ENCODE measurements at places on chromosomes 7 and 10.

DNA sequence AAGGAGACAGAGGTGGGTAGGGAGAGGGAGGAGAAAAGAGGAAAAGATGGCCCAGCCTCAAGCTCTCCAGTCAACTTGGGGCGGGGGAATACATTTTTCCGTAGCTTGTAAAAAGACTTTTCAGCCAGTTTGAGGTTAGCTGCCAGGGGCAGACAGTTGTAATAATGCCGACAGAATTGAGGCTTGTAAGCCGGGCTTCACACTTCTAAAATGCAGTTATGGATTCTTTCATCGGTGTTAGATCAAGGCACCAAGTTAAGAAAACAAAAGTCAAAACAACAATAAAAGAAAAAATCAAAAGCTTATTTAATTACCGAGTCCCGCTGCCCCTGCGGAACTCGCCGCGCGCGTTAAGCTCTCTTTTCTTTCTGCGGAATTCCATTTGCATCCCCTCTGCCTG is 448 bp upstream of the EVX1 start:
- no peak for DNase-seq

GRCh38 chr10:98033515-98033914 is 3.1 kb upstream of the CRTAC1 start:
- DNase-seq = no peak

- DNase-seq = no peak
Observed at GRCh38 chr7:66504131-66504530, 124.5 kb upstream of the KCTD7 start.

DNA sequence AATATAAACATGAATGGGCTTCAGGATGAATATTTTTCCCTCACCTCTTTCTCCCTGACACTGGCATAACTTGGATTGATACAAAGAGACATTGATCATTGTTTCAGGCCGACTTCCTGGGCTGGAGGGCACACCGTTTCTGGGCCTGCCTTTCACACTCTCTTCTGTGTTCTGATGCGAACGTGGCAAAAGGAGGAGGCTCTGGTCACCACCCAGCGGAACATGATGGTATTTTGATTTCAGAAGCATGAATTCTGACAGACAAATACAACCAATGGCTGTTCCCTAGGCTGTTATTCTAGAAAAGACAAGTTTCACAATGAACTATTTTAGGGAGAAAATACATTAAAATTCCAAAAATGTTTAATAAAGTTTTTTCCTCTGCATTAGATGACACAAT is 534.5 kb upstream of the MKI67 start:
- DNase-seq = no peak

GRCh38 chr7:25672496-25672895 is 444.2 kb upstream of the NPVF start:
- DNase-seq = no peak

- DNase-seq = no peak
Observed at GRCh38 chr10:98172073-98172472, 37.6 kb downstream of the R3HCC1L start.

GRCh38 chr10:25178411-25178810 is 3.6 kb downstream of the GPR158 start:
- DNase-seq = no peak

- no peak for DNase-seq
Observed at GRCh38 chr7:115096262-115096661, 174.4 kb downstream of the MDFIC start.

- DNase-seq = no peak
Observed at GRCh38 chr7:66060796-66061195, 14.8 kb upstream of the ASL start.

- no peak for DNase-seq
Observed at GRCh38 chr7:37540917-37541316, 92.3 kb upstream of the ELMO1 start.

GRCh38 chr10:102280397-102281101 is 35.2 kb downstream of the GBF1 start:
- DNase-seq = no peak

- no peak for DNase-seq
Observed at GRCh38 chr10:100980311-100980710, 7.0 kb downstream of the MRPL43 start.

GRCh38 chr10:45003432-45004000 is 2.8 kb downstream of the ZNF22 start:
- no peak for DNase-seq

GRCh38 chr7:47743965-47744591 is 162.2 kb upstream of the TNS3 start:
- no peak for DNase-seq

DNA sequence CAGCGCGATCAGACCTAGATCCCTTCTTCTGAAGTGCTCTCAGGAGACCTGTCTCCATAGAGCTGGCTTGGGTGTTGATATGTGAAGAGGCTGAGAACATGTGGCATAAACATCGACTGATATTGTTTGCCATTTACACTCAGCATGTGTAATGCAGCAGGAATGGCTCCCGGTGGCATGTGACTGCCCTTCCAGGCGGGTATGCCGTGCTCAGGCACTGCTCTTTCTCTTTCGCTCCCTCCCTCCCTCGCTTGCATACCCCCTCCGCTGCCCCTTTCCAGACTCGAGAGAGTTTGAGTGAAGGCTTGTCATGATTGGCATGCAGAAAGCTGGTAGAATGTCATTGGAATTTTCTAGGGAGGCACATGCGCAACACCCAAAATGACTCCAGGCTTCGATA is 107.3 kb upstream of the PDCD4 start:
- no peak for DNase-seq

DNA sequence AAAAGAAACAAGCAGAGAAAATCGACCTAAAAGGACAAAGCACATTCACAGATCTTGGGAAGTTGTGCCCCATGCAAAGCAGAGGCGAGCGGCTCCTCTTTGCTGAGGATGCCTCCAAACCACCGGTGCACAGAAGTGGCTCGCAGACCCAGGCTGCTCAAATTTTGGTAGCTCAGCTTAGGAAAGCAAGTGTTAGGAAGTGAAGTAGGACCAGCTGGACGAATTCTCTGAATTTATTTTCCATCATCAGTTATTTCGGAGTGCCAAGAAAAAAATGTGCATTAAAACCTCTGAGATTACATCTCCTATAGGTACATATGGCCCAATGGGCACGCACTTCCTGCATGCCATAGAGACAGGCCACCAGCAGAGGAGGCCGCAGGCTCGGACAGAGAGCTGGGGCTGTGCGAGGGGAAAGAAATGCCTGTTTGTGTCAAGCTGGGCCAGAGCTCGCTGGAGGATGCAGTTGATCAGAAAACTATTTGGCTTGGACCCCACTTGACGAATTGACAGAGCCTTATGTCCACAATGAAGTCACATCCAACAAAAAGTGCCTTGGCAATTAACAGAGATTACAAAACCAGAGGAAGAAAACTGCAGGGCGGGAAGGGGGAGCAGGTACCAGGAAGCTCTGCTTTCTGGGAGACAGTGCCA is 122.3 kb upstream of the LYZL2 start:
- DNase-seq = no peak

DNA sequence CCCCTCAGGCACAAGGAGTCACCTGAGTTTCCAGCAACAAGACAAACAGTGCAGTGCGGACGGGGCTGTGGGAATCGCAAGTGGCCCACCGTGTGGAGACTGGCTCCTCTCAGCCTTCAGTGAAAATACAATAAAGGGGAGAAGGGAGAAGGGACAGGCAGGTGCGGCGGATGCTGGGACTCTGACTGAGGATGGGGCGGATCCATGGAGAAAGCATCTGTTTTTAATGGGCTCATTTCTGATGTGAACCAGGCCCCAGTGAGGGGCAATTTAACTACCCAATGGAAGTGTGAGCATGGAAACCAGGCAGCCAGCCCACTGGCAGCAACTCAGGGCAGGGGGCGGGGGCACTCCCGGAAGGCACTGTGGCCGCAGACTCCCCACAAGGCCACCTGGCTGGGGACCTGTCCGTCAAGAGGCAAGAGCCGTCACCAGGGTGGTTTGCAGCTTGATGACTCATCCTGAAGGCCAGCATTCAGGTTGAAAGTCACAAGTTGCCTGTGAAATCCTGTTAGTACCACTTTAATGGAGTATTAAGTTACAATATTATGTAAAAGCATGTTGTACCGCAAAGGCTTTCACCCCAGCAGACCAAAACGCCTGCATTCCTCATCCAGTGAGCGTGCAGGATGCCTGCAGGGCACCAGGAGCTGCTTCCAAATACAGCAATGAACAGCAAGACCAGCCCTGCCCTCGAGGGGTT is 476.4 kb downstream of the PTPRN2 start:
- DNase-seq = peak; percentile 98

DNA sequence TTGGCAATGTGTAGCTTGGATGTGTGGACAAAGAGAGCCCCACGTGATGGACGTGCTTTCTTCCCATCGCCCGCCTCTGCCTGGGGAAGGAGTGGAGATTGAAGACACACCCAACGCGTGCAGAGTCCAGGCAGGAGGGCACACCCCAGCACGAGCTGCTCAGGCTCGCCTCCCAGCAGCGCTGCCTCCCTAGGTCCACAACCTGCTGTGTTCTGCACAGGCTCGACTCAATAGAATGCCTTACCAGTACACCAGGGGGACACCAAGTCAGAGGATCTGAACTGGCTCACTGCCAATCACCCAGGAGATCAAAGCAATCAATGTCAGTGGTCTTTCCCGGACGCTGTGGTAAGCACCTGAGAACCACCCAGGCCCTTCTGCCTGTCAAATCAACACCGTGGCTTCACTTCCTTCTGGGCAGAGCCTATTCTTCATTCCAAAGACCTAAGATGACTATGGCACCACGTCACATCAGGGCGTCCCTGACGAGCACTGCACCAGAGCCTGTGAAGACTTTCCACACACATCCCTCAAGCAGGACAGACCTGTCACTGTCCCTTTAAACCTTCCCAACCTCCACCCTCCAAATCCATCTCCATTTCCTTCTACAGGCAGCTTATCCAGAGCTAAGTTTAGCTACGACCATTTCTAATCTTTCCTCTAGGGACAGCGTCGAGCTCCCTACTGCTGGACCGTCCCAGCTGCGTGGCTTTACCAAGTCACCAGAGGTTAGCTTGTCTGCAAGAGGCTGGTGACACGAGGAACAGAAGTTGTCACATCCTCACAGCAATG is 72.3 kb downstream of the AMZ1 start:
- DNase-seq = peak; percentile 33

GRCh38 chr7:304574-305409 is 14.8 kb downstream of the FOXL3 start:
- no peak for DNase-seq

DNA sequence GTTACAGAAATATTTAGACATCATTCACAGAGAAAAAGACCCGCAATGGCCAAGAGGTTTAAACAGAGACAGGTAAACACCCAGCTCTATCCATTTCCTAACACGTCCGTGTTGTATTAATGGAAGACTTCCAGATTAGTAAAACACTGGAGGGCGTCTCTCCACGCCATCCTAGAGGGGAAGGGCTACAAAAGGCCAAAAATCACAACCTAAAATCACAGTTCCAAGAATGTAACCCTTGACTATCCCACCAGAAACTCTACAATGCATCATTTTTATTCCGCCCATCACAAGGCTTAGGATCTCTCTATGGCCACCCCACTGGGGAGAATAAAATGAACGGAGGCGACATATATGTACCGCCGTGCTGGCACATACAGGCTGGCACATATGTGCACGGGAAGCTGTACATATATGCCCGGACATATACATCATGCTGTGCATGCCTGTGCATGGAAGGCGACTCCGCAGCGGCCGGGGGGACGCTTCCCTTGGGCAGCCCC is 734 bp downstream of the PCLO start:
- peak; percentile 31 for DNase-seq

DNA sequence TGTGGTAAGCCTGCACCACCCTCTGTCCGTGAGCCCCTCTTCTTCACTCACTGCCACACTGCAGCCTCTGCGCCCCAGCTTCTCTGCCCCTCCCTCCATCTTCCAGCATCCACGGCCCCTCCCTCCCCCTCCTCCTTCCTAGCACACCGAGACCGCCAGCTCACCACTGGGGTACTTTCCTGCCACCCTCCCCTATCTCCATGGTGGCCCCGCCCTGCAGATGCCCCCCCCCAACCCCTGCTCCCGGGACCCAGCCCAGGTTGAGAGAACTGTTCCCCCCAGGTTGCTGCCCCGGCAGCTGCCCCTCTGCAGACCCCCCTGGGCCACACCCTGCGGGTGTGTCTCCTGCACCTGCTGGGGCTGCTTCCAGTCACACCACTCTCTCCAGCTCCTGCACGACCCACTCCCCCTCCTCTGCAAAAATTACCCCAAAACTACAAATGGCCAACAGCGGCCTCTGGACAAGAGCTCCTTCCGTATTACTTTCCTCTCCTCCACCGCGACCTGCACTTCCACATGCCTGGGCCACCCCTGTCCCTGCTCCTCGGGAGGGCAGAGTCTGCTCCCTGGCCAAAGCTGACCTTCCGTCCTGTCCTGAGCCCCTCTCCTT is 209.2 kb upstream of the PPP2R2D start:
- DNase-seq = no peak

- no peak for DNase-seq
Observed at GRCh38 chr7:44977304-44977958, 1.4 kb downstream of the MYO1G start.

DNA sequence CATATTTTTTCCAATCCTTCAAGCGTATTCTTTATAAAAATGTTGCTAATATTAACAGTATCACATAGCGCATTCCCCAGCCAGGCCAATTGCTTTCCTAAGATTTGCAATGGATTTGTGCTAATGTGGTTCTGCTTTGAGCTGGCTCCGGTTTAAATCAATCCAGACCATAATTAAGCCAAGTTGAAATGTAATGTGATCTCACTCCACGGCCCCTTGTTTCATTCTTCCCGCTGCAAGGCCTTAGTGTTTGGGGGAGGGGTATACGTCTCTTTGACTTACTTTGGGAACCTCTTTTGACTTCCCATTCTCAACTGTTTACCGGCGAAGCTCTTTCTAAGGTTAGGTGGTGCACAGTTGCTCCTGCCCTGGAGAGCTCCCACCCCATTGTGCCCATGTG is 86.4 kb downstream of the PRPF18 start:
- no peak for DNase-seq

- DNase-seq = no peak
Observed at GRCh38 chr7:151061213-151062110, 2.1 kb downstream of the SLC4A2 start.

- no peak for DNase-seq
Observed at GRCh38 chr10:126373147-126373546, 15.1 kb downstream of the ADAM12 start.

DNA sequence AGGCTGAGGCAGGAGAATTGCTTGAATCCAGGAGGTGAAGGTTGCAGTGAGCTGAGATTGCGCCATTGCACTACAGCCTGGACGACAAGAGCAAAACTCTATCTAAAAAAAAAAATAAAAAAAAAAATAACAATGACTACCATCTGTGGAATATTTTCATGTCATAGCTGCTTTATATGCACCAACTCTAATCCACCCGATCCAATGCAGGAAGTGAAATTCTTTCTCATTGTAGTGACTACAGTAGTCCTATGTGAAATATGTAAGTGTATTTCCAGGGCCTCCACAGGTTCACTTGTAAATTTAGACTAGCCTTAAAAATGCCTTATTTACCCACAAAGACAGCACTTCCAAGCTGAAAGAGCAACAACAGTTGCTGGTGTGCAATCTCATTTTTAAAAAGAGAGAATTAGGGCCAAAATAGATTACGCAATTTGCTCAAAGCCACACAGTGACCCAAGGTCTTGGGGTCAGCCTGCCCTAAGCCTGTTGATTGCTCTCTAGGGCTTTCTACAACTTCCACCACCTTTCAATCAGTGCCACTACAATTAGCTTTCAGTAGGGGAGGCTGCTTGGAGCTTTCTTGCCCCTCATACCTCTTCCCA is 25.8 kb upstream of the EGFR start:
- no peak for DNase-seq

All from NCI-H748 treated with DMSO at 0.1 percent for 48 hours (cell line).